Renal cortical epithelial cell (primary cell): ENCODE measurements at places on chromosomes 16 and 17. TPM values are rescaled to one million over a fixed set of nuclear protein-coding genes. Genes with fewer than 3 reads are reported as not detected.

DNA sequence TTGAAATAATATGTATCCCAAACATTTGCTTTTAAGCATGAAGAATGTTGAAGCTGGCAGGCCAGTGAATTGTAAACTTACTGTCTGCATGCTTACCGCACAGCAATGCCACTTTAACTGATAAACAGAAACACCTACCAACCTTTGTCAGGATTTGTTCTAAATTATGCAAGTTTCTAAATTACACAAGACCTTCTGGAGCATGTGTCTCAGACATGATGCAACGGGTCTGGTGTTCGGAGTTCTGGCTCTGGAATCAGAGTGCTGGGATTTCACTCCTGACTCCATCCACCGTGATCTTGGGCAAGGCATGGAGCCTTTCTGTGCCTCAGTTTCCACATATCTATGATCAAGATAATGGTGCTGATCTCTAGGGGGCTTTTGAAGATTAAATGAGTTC lies 111.2 kb downstream of the CCT6B start:
- DNase-seq, result no peak

The MYADML2 gene
- not detected in 2 replicates for total RNA-seq

GRCh38 chr17:79667121-79667715 lies 56.4 kb upstream of the RBFOX3 start:
- DNase-seq, result no peak

GRCh38 chr16:1356061-1356900 lies 4.5 kb downstream of the GNPTG start:
- DNase-seq, result no peak

The EIF1 gene
- total RNA-seq, result 65.3 and 499 TPM in 2 replicates

The MARVELD3 gene
- total RNA-seq, result 0.89 and 4.5 TPM in 2 replicates

The CACNG1 gene
- not detected in 2 replicates for total RNA-seq

The SOX9 gene
- 7.1 and 12.9 TPM in 2 replicates for total RNA-seq

GRCh38 chr17:63398680-63399079 lies 47.4 kb downstream of the CYB561 start:
- no peak for DNase-seq

DNA sequence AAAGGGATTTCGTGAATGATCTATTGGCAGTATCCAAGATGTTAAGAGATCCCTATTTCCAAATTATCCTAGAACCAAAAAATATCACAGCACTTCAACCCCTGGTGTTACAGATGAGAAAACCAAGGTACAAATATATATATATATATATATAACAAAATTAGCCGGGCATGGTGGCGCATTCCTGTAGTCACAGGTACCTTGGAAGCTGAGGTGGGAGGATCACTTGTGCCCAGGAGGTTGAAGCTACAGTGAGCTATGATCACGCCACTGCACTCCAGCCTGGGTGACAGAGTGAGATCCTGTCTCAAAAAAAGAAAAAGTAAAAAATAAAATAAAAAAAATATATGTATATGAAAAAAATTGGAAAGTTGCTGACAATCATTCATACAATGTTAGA lies 637 bp upstream of the CLN3 start:
- no peak for DNase-seq

The VTN gene
- total RNA-seq, result not detected in 2 replicates

DNA sequence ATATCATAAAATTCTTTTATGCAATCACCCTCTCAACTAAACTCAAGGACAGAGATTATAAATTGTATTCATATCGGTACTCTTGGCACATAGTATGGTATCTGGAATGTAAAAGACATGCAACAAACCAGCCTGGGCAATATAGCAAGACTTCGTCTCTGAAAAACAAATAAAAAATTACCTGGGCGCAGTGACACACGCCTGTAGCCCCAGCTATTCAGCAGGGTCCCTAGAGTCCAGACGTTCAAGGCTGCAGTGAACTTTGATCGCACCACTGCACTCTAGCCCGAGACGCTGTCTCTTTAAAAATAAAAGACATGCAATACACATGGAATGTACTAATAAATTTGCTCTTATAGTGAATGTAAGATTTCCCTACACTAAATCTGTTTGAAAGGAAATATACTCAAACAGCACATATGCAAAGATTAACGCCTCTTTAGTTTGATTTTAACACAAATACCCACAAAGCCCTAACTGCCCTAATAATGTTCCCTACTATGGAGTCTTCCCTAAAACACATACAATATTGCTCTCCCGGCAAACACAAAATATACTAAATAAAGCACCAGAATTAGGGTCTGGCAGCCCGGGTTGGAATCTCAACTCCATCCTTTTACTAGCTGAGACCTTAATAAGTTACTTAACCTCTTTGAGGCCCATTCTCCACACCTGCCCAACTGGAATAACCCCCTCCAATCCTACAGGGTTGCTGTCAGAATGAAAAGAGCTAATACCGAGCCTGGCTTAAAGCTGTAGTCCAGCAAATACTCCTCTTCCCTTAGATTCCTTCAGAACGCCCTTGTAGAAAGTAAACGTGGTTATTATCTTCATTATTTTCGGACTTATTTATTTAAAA lies 1.2 kb downstream of the ABCA5 start:
- DNase-seq, result no peak

DNA sequence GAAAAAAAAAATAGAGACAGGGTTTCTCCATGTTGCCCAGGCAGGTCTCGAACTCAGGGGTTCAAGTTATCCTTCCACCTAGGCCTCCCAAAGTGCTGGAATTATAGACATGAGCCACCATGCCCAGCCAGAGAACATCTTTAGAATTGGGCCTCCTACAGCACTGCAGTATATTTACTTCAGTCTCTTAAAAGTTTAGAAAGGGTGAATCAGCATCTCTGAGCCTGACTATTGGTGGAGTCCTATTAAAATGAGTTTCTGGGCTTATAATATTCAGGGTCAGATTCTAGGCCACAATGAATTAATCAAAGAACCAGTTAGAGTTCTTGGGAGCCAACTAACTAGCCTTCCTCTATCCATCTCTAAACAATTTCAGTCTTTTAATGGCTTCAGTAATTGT lies 22.8 kb downstream of the TADA2A start:
- no peak for DNase-seq

DNA sequence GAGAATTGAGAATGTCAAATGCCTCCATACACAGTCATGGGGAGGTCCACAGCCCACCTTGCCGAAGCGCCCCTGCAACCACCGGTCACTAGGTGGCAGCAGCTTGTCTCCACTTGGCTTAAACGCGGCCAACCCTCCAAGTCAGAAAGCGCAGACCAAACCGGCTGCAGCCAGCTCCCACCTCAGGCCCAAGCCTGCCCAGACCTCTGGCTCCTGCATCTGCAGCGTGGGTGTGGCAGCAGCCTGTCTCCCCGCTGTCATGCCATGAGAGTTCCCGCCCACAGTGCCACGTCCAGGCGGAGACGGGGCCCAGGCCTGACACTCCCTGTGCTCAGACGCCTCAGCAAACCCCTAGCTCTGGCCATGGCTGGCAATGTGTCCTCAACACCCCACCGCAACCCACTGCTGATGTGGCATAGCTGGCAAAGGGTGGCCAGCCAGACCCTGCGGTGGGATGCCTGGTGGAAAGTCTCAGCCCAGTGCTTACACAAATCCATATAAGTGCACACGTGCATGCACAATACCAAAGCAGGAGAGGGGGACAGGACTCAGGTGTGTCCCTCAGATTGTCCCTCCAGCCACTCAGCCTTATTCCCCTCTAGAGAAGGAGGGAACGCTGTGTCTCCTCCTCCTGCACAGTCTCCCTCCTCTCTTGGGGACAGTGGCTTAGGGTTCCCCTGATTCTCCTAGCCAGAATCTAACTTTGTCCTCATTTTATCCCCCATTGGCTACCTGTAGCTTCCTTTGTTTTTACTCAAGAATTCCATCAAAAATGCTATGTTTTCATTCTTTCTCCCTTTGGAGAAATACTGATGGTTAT lies 10.9 kb downstream of the COPZ2 start:
- peak; percentile 78 for DNase-seq

GRCh38 chr17:49210158-49211029 lies at the start of the genes ABI3 and GNGT2:
Gene ABI3, plus strand, starts transcription at chr17:49210707. Its CDS starts 18 bp downstream, at chr17:49210725.
Gene GNGT2, minus strand, starts transcription at chr17:49210574. Its CDS starts 3,152 bp downstream, at chr17:49207422.
- peak; percentile 44 for DNase-seq

DNA sequence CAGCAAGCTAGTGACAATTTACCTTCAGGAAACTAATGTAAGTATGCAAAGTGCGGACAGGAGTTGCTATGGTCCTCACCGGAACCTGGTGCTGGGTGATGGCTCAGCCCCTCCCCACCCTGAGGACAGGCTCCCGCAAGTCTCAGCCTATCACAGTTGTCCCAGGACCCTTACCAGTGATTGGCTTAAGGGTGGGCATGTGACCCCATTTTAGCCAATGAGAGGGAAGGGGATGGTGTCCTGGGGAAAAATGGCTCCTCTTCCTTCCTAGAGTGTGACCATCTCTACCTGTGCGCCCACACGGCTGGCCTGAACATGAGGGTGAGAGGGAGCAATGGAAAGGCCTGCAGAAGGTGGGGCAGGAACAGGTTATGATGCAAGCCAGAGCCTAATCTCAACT lies 80.4 kb downstream of the C16orf78 start:
- no peak for DNase-seq

The METRNL gene
- total RNA-seq, result 14.2 and 88.6 TPM in 2 replicates

DNA sequence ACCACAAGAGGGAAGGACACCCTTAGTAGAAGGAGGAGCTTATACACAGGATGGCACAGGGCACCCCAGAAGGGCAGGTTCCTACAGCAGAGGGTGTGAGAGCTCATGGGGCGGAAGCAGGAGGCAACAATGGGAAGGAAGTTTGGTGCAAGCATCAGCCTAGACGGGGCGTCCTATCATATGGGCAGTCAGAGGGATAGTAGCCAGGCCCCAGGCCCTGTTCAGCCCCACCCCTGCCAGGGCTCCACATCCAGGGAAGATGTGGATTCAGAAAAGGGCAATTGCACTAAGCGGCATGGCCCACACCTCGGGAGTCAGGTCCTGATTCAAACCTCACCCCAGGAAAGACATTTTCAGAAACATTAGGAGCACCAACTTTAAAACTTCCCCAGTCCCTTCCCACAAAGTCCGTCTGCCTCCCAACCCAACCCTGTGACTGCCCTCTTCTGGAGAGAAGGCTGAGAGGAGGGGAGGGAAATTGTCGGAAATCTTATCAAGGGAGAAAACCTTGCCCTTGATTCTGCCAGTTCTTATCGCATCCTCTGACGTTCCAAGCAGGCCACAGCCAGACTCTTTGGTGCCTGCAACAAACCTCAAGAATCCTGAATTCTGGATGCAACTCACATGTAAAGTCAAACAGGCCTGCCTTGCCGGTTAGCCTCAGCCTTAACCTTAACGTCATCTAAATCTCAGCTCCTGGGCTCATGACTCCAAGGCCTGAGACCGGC lies 198.8 kb upstream of the CDH5 start:
- no peak for DNase-seq

The SYNRG gene
- total RNA-seq, result 8.5 and 44.3 TPM in 2 replicates

- DNase-seq, result peak; percentile 86
These were observed 113.5 kb upstream of the MED13 start for GRCh38 chr17:62178579-62178978.

The PIK3R5 gene
- not detected in 2 replicates for total RNA-seq

The RHBDF1 gene
- 20.7 and 37.3 TPM in 2 replicates for total RNA-seq

- no peak for DNase-seq
These were observed 7.6 kb downstream of the ADCY7 start for GRCh38 chr16:50273888-50274325.

GRCh38 chr16:6863135-6863534 lies 469.5 kb upstream of the RBFOX1 start:
- no peak for DNase-seq

GRCh38 chr17:82923366-82924113 lies 83.7 kb upstream of the ZNF750 start:
- no peak for DNase-seq

DNA sequence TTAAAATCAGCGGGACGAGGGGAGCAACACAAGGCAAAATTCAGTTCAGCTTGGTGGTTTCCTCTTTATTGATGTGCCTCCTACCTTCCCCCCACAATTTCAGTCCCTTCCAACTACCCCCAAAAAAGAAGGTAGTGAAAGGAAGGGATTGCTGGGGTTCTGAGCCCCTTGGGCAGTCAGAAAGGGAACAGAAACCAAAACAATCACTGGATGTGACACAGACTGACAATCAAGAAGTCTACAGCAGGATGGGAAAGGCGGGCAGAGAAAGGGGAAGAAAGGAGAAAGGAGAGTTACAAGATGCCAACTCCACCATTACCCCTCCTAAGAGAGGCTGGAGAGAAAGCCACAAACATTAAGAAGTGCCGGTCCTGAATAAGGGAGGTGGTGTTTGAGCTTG lies 1.1 kb upstream of the PHF23 start:
- no peak for DNase-seq

- no peak for DNase-seq
These were observed 23.9 kb downstream of the C17orf75 start for GRCh38 chr17:32318071-32318470.

GRCh38 chr17:72205822-72206221 lies 85.0 kb downstream of the SOX9 start:
- no peak for DNase-seq

GRCh38 chr17:59620518-59621259 lies 994 bp downstream of the CLTC start:
- no peak for DNase-seq

The IL34 gene
- 0.60 and 0.69 TPM in 2 replicates for total RNA-seq

- peak; percentile 42 for DNase-seq
These were observed 200.3 kb downstream of the SEC14L1 start for GRCh38 chr17:77341069-77341541.

GRCh38 chr17:32931686-32932085 lies 3.7 kb downstream of the TMEM98 start:
- DNase-seq, result peak; percentile 48

DNA sequence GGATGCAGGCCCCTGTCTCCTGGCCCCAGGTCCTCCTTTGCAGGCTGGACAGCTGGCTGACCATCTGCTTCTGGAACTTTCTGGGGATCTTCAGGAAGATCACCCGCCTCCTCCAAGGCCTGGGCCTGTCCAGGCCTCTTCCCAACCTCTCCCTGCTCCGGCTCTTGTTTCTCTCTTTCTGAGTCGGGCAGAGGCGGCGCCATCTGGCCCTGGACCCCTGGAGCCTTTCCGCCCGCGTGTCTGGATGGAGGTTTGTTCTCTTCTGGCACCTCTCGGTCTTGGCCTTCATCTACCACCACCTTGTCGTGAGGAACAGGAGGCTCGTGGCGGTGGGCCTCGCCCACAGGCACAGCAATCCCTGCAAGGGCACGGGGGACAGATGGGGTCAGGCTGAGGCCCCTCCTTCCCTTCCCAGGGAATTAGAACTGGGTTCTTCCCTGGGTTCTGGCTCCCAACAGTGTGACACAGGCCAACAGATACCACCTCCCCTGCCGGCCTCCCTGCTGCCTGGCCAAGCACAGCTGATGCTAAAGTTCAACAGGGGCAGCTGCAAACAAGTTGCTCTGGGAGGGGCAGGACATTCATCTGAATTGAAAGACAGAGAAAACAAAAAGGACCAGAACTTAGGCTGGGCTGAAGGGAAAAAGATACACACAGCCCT lies 13.3 kb downstream of the NDUFAF8 start:
- DNase-seq, result no peak

GRCh38 chr16:70689035-70689969 lies 3.4 kb upstream of the MTSS2 start:
- no peak for DNase-seq

The SARM1 gene
- 1.4 and 8.9 TPM in 2 replicates for total RNA-seq

GRCh38 chr16:31508706-31509195 lies 560 bp upstream of the RUSF1 start:
- peak; percentile 28 for DNase-seq

- DNase-seq, result no peak
These were observed 17.1 kb downstream of the TMIGD1 start for GRCh38 chr17:30316736-30317135.

- no peak for DNase-seq
These were observed at the start of gene NGFR for GRCh38 chr17:49494986-49495841. Gene NGFR, plus strand, starts transcription at chr17:49495293. Its CDS starts 125 bp downstream, at chr17:49495418.
